ENCODE measurements at places on chromosomes 6 and 20.

DNA sequence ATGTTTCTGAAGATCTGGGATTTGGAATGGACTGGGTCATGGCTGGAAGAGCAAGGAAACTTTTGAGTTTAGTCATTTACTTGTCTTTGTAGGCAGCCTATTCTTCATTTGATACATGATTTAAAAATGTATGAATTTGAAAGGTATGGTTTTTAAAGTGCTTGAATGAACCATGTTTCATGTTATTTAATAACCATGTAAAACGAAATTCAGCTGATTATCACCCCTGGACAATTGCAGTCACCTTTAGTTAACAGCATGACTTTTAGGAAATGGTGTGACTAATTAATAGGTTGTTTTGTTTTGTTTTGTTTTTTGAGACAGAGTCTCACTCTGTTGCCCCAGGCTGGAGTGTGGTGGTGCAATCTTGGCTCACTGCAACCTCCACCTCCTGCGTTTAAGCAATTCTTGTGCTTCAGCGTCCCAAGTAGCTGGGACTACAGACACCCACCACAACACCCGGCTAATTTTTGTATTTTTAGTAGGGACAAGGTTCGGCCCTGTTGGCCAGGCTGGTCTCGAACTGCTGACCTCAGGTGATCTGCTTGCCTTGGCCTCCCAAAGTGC, 2.1 kb downstream of the STX11 start:
- DNase-seq, result no peak

- no peak for DNase-seq
These were observed 85.6 kb upstream of the SRSF6 start for GRCh38 chr20:43372051-43372450.

GRCh38 chr6:53432318-53433161, 83.8 kb upstream of the ELOVL5 start:
- no peak for DNase-seq

- no peak for DNase-seq
These were observed 401.8 kb downstream of the PHF3 start for GRCh38 chr6:64037427-64037826.

DNA sequence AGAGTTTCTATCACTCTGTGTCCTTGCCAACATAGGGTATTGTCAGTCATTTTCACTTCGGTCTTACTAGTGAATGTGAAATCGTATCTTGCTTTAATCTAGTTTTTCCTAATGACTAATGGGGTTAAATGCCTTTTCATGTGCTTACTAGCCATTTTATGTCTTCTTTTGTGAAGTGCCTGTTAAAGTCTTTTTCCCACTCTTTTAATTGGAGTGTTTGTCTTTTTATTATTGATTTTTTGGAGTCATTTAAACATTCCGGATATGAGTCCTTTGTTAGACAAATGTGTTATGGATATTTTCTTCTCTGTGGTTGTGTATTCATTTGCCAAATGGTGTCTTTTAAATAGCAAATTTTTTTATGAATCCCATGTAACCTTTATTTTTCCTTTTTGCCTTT, 194.6 kb downstream of the CDH26 start:
- peak; percentile 12 for DNase-seq

DNA sequence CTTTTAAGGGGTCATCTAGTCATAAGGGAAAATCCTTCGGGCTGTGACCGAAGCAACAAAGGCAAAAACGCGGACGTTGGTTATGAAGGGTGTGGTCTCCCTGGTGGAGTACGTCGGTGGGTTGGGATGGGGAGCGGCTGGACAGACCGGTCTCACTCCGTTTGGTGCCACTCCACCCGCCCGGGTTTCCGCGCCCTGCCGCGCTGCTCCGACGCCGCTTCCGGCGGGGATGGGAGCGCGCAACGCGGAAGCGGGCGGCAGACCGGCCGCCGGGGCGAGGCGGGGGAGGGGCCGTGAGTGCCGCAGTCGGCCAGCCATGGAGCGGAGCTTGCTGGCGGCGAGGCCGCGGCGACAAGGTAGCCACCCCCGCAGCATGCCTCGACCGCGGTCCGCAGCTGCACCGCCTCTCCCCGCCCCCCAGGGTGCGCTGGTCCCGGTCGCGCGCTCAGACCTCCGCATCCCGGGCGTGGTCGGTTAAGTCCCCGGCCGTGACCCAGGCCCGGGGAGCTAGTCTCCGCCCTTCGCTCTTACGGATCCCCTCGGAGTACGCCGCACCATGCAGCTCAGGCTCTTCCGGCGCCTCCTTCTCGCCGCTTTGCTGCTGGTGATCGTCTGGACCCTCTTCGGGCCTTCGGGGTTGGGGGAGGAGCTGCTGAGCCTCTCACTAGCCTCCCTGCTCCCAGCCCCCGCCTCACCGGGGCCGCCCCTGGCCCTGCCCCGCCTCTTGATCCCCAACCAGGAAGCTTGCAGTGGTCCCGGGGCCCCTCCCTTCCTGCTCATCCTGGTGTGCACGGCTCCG, at the start of gene B3GALT4:
TSS of gene B3GALT4 (plus strand) at position 260 of the 799 bp plus-strand sequence. CDS start at position 557, 297 bp downstream.
- peak; percentile 33 for DNase-seq

DNA sequence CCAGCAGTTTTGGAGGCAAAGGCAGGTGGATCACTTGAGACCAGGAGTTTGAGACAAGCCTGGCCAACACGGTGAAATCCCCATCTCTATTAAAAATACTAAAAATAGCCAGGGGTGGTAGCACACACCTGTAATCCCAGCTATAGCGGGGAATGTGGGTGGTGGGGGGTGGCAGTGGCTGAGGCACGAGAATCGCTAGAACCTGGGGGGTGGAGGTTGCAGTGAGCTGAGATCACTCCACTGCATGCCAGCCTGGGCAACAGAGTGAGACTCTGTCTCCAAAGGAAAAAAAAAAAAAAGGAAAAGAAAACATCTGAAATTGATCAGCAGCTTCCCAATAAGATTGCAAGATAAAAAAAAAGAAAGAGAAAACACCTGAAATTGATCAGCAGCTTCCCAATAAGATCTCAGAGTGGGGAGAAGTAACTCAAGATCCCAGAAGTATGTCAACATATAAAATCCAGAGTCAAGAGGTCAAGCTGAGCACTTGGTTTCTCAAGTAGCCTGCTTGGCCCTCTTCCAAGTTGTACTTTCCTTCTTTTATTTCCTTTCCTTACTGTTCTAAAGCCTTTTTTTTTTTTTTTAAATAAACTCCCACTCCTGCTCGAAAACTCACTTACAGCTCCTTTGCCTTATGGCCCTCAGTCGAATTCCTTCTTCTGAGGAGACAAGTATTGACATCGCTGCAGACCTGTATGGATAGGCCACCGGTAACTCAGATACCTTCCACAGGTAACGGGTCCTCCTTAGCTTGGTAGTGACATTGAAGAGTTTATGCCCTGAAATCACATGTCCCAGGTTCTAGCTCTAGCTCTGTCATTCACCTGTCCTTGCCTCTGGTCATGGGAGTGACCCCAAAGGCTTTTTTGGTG, 368.5 kb upstream of the SYNCRIP start:
- no peak for DNase-seq

GRCh38 chr6:98957450-98957849, 9.7 kb upstream of the FBXL4 start:
- no peak for DNase-seq

DNA sequence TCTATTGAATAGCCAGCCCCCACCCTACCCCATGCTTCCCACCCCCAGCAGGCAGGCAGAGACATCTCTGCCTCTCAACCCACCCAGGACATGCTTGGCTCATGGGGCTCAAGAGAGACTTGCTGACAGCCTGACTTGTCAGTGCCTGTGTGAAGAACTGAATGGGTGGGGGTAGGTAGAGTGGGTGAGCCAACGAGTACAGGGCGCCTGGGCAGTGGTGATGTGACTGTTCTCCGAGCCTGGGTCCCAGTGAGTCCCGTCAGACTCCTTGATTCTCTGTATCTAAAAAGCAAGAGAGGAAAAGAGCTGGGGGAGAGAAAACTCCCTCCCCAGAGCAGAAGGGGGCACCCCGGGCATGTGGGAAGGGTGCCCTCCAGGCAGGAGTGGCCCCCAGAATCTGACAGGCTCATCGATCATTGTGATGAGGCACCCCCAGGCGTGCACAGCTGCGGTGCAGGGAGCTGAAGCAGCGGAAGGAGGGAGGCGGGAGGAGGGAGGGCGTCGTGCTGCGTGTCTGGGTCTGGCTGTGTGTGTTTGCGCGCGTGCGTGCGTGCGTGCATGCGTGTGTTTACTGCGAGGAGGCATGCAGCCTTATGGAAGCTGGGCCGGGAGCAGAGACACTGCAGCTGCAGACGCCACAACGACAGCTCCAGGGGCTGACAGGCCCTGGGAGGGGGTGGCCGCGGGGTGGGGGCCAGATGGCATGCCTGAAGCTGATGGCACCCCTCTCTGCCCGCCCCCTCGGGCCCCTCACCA, 40.2 kb downstream of the FOXP4 start:
- no peak for DNase-seq

DNA sequence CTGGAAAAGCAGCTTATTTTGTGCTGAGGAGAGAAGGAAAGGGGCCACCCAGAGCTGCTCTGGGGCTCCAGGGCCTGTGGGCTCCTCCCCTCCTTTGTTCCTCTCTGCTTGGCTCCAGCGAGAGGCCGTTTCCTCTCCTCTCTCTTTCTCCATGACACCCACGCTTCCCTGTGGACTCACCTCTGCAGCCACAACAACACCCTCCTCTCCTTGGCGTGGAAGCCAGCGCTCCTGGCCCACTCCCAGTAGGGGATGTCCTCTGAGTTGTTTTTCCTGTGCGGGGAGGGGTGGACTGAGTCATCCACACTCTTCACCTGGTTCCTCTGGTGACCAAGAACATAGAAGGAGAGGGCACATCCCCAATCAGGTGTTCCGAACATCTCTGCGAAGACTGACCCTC, 4.9 kb upstream of the CDSN start:
- no peak for DNase-seq

- DNase-seq, result no peak
These were observed 533.4 kb downstream of the PKHD1 start for GRCh38 chr6:51554029-51554428.

GRCh38 chr6:136435101-136435500, 115.1 kb downstream of the MAP7 start:
- no peak for DNase-seq

GRCh38 chr6:99905209-99906106, 88.6 kb downstream of the MCHR2 start:
- DNase-seq, result no peak

DNA sequence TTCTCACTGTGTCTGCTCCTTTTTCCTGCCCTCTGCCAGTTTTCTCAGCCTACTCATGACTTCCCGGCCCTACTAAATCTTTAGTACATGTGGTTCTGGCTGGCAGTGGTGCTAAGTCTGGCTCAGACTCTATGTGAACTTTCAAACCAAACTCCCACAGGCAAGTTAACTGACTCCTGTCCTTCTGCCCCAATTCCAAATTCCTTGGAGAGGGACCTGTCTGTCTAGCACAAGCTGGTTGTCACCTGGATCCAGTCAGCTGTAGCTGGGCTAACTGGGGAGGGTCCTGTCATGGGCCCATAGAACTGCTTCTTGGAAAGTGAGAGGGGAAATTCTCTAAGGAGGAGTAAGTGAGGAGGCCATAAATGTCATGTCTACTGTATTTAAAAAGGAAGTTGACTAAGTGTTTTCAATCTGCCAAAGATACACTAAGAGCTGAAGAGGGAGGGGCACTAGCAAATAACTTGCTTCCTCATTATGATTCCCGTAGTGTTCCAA, 240.1 kb downstream of the KCNQ5 start:
- no peak for DNase-seq

- DNase-seq, result no peak
These were observed 41.0 kb downstream of the TRAM2 start for GRCh38 chr6:52535711-52536423.

DNA sequence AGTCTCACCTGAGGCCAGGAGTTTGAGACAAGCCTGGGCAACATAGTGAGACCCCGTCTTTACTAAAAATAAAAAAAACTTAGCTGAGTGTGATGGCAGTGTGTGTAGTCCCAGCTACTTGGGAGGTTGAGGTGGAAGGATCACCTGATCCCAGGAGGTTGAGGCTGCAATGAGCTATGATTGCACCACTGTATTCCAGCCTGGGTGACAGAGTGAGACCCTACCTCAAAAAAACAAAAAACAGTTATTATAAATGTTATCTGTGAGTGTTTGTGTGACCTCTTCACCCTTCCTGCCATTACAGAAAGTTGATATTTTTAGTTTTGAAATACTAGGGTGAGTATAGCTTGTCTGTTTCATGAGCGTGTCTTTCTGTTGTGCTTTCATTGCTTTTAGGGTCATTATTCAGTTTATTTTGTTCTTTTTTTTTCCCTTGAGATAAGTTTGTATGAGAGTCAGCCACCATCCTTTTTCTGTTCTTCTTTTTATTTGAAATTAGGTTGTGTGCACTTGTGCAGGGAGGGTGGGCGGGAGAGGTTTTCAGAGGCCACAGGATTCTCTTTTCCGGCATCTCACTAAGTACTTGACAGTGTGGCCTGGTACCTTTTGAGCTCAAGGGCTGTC, 26.2 kb downstream of the CDYL start:
- DNase-seq, result no peak

DNA sequence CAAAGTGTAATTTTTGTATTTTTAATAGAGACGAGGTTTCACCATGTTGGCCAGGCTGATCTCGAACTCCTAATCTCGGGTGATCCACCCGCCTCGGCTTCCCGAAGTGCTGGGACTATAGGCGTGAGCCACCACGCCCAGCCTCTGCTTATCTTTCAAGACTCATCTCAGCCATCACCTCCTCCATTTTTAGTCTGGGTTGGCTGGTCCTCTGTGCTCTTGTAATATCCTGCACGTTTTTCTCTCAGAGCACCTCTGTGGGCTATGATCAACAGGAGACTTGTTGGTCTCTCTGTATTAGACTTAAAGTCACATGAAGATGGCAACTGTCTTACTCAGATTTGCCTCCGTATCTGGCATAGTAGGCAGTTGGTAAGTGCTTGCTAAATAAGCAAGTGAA, 7.6 kb downstream of the NOTCH4 start:
- DNase-seq, result no peak

DNA sequence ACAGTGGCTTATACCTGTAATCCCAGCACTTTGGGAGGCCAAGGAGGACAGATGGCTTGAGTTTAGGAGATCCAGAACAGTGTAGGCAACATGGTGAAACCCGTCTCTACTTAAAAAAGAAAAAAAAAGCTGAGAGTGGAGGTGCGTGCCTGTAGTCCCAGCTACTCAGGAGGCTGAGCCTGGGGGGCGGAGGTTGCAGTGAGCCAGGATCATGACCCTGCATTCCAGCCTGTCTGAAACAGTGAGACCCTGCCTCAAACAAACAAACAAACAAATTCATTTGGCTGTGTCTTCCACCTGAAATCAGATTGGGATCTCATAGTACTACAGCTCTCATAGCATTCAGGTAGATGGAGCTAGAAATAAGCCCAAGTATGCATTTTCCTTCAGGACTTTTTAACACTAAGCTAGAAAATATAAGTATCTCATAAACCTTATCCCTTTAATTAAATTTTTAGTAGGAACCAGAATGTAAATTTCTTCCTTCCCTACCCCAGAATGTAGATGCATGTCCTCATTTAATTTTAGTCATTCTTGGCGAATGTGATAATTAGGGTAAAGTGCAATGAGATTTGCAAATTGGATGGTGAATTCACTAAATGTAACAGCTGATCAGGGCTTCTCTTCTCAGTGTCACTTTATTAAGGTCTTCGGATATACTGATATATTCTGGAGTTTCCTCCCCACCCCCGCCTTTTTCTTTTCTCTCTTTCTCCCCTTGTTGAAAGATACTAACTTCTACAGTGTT, 190.4 kb downstream of the CDKAL1 start:
- DNase-seq, result no peak

- DNase-seq, result no peak
These were observed 453.2 kb upstream of the PTCHD4 start for GRCh38 chr6:48564036-48564820.

- no peak for DNase-seq
These were observed 189.7 kb downstream of the EDN1 start for GRCh38 chr6:12479881-12480280.

- no peak for DNase-seq
These were observed 816.9 kb downstream of the DHX35 start for GRCh38 chr20:39778847-39779604.

GRCh38 chr6:138953451-138953850, 34.6 kb downstream of the REPS1 start:
- no peak for DNase-seq
